ENCODE measurements at places on chromosomes 1 and 21.

GRCh38 chr1:159924791-159925718, at the start of gene TAGLN2:
Gene TAGLN2 (minus strand): TSS chr1:159925507. CDS start chr1:159920509, 4,998 bp downstream.
- no peak for DNase-seq

DNA sequence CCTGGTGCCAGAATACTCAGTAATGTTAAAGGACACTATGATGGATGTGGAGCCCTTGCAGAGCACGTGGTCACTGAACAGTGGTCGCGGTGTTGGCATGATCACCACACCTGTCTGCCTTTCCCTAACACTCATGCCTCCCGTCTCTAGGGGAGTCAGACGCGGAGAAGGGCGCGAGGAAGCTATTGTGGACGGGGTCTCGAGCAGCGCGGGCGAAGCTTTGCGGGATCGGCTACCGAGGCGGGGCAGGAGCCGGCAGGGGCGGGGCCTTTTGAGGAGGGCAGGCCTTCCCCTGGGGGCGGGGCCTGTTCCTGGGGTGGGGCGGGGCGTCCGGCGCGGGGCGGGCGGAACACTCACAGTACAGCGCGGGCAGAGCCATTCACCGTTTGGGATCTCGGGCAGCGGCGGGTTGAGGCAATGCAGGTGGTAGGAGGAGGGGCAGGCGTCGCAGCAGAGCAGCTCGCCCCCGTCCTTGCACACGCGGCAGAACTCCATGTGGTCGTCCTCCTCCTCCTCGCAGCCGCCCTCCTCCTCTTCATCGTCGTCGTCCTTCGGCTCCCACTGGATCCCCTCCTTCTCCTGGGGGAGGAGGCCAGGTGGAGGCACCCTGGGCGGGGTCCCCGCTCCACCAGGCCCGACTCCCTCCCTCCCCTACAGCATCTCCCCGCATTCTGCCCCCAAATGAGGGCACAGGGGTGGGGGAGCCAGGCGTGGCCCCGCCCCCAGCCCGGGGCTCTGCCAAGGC, 31.5 kb downstream of the CHD5 start:
- no peak for DNase-seq

DNA sequence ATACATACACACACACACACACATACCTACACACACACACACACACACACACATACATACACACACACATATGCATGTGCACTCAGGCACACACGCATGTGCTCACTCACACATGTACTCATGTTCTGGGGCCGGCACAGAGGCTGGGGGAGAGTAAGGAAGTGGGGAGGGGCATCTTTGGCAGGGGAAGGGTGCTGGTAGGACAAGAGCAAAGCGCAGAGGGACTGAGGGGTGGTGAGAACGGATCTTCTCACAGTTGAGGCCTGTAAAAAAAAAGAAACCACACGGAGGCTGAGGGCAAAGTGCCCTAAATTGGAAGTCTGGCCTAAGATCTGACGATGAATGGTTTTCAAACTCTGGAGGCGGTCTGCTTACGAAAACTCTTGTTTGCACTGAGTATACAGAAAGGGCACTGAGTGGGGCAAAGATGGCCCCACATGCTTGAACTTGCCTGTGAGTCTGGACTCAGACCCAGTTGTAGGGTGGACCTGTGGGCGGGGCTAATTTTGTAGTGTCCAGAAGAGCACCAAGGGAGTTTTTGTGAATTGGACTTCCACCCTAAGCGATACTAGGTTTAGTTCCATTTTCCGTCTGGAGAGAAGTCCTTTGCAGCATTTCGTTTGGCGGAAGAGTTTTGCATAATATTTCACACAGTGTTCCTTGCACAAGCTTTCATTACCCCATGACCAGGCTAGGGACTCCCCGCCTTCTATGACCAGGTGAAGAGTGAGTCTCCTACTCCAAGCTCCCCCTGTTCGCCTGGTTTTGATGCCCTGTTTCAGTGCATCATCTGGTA, 79.3 kb upstream of the LYST start:
- DNase-seq, result no peak

GRCh38 chr21:26199456-26199855, 28.9 kb upstream of the APP start:
- DNase-seq, result no peak

GRCh38 chr1:113981962-113982931, 3.0 kb downstream of the OLFML3 start:
- DNase-seq, result no peak

- no peak for DNase-seq
Measured at GRCh38 chr1:209877087-209877764, 49.5 kb downstream of the UTP25 start.

- DNase-seq, result no peak
Measured at GRCh38 chr1:39575191-39576015, 1.2 kb downstream of the PABPC4 start.

- no peak for DNase-seq
Measured at GRCh38 chr1:30877205-30877912, 31.2 kb downstream of the SDC3 start.

DNA sequence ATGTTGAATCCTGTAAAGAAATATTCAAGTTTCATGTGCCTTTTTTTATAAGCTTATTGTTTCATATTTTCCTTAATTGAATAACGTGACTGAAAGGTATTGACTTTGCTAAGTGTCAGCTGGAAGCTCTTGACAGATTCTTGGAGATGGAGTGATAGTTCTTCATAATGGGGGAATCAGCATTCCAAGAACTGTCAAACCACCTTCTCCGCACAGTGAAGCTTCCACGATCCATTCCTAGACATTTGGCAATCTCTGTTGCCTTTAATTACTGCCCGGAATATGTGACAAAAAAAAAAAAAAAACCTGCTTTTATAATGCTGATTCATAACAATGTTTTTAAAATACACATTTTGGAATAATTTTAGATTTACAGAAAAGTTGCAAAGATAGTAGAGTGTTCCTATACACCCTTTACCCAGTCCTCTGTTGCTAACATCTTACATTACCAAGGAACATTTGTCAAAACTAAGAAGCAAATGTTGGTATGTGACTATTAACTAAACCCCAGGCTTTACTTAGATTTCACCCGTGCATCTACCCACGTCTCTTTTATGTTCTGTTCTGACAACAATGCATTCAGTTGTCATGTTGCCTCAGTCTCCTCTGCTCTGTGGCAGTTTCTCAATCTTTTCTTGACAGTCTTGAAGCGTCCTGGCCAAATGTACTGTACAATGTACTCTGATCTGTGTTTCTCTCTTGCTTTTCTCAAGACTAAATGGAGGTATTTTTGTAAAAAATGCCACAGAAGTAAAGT, 674.1 kb downstream of the SMYD3 start:
- DNase-seq, result no peak
